ENCODE measurements at places on chromosomes 6 and 20. TPM values are rescaled to one million over a fixed set of nuclear protein-coding genes. Genes with fewer than 3 reads are reported as not detected.

Gene TMEM181
- 17.0 TPM for total RNA-seq

Gene DNPH1
- total RNA-seq, result 99.4 TPM

Gene AFDN
- total RNA-seq, result 22.6 TPM

Gene HCK
- 0.13 TPM for total RNA-seq

Gene INSM1
- not detected for total RNA-seq

Gene TSHZ2
- total RNA-seq, result not detected

Gene KCNB1
- total RNA-seq, result 2.7 TPM

Gene PARD6B
- 2.7 TPM for total RNA-seq

Gene STK4
- total RNA-seq, result 13.4 TPM

Gene CGA
- total RNA-seq, result 0.24 TPM

Gene HSPA12B
- total RNA-seq, result 0.43 TPM

Gene TULP1
- not detected for total RNA-seq

Gene MEP1A
- not detected for total RNA-seq

Gene YWHAB
- total RNA-seq, result 204 TPM

Gene PAK5
- not detected for total RNA-seq

Gene CRYBG1
- 0.56 TPM for total RNA-seq

Gene HLA-DOB
- 0.13 TPM for total RNA-seq

Gene CCR6
- total RNA-seq, result not detected

Gene MRPL14
- total RNA-seq, result 75.2 TPM

Gene SH3BGRL2
- total RNA-seq, result 0.32 TPM

Gene BMP7
- 1.1 TPM for total RNA-seq

Gene ZSCAN16
- total RNA-seq, result 4.2 TPM

Gene MRAP2
- 1.8 TPM for total RNA-seq

Gene CAP2
- total RNA-seq, result 10.5 TPM

Gene TBXT
- not detected for total RNA-seq

Gene MUC21
- total RNA-seq, result not detected

Gene HLA-DMB
- 1.7 TPM for total RNA-seq

Gene GRM1
- total RNA-seq, result 0.02 TPM

Gene PAX1
- total RNA-seq, result not detected

Gene SOBP
- total RNA-seq, result 0.75 TPM

Gene HCRTR2
- total RNA-seq, result not detected

Gene APOM
- 2.9 TPM for total RNA-seq

Gene CLPSL2
- total RNA-seq, result 0.99 TPM

Gene TPD52L1
- total RNA-seq, result 50.7 TPM

Gene ADA
- 52.1 TPM for total RNA-seq

Gene SLC4A11
- 15.1 TPM for total RNA-seq

Gene TREM2
- total RNA-seq, result not detected

Gene FAM184A
- not detected for total RNA-seq

Gene MYB
- 0.83 TPM for total RNA-seq

Gene AVP
- total RNA-seq, result not detected

Gene PHACTR3
- 0.54 TPM for total RNA-seq

Gene SDCBP2
- 1.4 TPM for total RNA-seq

Gene CST1
- 0.98 TPM for total RNA-seq

Gene RSPH4A
- total RNA-seq, result 0.20 TPM

Gene HSPA1L
- total RNA-seq, result 2.0 TPM

Gene EDN3
- 3.0 TPM for total RNA-seq

Gene RNF217
- total RNA-seq, result 7.2 TPM
